Effector CD8-positive, alpha-beta T cell (primary cell): ENCODE measurements at places on chromosomes 11 and 22.
A peak's percentile ranks its signal among the peaks of the same experiment; 100 is the strongest.

- peak; percentile 73 for DNase-seq
Observed at GRCh38 chr11:66371627-66372415, at the start of gene SLC29A2. SLC29A2 (minus strand) TSS chr11:66371760; CDS start chr11:66371591, 169 bp downstream.

GRCh38 chr11:63574856-63575602, 11.8 kb upstream of the PLAAT2 start:
- DNase-seq: no peak

GRCh38 chr11:119491753-119492510, 69.0 kb upstream of the THY1 start:
- no peak for DNase-seq

DNA sequence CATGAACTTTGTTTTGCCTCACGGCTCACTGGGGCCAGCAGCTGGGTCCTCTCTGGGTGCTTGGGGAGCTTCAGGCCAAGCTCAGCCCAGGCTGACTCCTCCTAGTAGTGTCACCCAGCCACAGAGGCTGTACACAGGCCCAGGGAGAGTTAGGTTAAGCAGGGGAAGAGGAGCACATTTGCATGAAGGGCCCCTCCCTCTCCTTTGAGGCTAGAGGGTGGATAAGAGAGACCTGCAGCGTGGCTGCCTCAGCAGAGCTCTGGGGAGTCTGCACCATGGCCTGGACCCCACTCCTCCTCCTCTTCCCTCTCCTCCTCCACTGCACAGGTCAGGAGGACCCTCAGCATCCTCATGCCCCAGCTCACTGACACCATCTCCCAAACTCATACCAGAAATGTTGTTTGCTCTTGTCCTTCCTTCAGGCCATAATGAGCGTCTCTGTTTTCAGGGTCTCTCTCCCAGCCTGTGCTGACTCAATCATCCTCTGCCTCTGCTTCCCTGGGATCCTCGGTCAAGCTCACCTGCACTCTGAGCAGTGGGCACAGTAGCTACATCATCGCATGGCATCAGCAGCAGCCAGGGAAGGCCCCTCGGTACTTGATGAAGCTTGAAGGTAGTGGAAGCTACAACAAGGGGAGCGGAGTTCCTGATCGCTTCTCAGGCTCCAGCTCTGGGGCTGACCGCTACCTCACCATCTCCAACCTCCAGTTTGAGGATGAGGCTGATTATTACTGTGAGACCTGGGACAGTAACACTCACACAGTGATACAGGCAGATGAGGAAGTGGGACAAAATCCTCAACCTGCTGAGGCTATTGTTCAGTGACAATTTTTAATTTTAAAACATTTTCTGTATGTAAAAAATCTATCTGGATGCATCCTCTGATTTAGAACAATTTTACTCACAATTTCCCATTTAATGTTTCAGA, 82.4 kb upstream of the VPREB1 start:
- DNase-seq: no peak

DNA sequence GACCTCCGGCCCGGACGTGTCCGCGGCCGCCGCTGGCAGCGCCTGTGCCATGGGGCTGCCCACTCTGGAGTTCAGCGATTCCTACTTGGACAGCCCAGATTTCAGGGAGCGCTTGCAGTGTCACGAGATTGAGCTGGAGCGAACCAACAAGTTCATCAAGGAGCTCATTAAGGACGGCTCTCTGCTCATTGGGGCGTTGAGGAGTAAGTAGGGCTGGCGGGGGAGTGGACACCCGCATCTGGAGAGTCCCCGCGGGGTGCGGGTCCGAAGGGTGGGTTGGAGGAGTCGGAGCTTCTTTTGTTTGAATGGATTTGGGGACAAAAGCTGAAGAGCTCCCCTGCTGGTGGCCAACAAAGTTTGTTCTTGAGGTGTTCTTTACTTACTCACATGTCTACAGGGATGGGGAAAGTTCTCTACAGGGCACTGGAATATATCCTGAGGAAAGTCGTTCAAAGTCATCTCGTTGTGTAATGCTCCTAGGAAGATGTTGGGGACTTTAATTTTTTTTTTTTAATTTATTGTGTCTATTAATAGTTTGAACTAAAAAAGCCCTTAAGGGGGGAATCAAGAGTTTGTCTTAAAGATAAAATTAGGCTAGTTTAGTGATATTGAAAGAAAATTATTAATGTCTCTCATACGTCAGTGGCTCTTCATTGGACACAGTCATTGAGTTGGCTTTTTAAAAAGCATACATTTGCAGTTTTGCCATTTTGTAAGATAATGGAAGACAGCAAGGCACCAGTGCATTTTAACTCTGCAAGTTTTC, 725 bp downstream of the ARHGAP42 start:
- no peak for DNase-seq

- no peak for DNase-seq
Observed at GRCh38 chr11:5123802-5124521, 14.2 kb downstream of the OR52A5 start.

DNA sequence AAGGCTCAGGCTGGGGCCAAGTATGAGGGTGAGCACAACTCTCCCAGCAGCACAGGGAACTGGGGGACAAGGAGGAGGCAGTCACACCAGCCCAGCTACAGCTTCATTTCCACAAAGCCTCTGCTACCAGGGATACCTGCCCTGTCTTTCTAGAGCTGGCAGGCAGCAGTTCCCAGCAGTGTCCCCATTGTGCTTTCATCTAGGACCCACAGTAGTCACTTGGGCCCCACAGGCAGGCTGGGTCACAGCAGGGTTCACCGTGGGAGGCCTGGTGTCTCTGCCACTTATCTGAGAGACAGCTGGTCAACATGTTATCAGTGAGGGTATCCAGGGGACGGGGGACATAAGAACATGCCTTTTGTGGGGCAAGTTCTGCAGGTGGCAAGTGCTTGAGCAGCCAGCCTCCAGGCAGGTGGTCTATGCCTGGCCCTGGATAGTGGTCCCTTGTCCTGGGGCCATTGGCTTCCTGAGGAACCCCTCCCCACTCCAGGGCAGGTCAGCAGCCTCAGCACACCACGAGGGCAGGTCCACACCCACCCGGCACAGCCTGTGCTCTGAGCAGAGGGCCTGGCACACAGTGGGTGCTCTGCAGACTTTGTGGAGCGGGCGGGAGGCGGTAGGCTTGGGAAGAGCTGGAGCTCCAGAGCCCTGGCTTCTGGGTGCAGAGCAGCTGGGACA, 29.9 kb downstream of the GNAZ start:
- no peak for DNase-seq

- DNase-seq: no peak
Observed at GRCh38 chr22:36343720-36344105, 44.1 kb downstream of the MYH9 start.

DNA sequence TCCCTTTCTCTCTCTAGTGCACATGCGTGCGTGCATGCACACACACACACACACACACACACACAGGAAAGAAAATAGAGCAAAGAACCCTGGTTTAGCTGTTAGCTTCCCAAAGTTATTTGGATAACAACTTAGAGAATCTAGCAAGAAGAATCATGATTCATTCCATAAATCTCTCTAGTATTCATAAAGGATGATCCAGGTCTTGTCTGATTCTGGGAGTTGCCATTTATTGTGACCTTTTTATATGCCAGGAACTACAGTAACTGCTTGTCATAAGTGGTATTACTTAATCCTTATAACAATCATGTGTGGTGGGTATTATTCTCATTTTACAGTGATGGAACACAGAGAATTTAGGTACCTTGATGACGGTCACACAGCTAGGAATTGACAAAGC, 141.5 kb upstream of the MTMR2 start:
- DNase-seq: no peak

- no peak for DNase-seq
Observed at GRCh38 chr22:50044485-50045118, 13.5 kb downstream of the TTLL8 start.

GRCh38 chr22:35555946-35556547, 15.4 kb downstream of the RASD2 start:
- DNase-seq: no peak

- no peak for DNase-seq
Observed at GRCh38 chr11:65903068-65903481, 2.9 kb upstream of the FOSL1 start.

DNA sequence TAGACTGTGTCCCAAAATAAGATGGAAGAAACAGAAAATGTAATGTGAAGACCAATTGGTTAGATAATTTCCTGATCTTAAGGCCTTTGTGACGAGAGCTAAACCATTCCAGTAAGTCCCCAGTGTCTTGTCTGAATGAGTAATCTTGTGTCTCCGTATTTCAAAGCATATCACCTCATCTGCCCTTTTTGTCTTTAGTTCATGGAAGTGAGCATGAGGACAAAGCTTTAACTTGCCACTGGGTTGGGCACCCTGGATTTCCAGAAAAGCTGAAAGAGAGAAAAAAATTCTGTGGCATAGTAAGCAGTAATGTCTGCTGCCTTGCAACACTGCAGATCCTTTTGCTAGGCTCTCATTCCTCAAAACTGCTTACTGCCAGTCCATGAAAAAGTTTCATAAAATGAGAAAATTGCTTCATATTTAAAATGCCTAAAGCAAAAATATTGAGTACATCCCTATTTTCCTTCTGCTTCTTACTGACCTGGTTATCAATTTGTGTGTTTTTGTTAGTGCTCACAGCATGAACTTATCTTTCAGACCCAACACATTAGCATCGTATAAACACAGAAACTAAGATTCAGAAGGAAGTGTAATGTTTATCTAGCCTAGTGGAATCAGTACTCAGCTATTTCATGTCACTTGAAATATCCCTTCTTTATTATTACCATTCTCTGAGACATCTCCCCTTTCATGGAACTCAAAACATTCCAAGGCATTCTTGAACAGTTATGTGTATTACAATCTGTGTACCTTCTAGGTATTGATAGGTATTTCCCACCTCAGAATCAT, 5.3 kb downstream of the CASP12 start:
- no peak for DNase-seq

DNA sequence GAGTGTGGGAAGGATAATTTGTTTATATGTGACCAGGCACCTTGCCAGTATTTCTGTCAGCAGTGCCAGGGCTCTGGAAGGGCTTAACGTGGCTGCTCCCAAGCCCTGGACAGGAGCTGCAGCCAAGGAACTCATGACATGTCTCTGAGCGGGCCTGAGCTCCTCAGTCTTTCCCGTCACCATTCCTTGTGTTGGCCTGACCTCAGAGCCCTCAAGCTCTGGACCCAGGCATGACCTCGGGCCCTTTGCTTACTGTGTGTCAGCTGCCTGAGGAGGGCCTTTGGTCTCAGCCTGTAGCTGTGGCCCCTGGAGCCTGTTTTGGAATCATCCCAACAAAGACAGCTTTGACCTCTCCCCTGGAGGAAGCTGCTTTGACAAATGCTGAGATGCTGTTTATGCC, 264.1 kb upstream of the PLET1 start:
- DNase-seq: no peak

DNA sequence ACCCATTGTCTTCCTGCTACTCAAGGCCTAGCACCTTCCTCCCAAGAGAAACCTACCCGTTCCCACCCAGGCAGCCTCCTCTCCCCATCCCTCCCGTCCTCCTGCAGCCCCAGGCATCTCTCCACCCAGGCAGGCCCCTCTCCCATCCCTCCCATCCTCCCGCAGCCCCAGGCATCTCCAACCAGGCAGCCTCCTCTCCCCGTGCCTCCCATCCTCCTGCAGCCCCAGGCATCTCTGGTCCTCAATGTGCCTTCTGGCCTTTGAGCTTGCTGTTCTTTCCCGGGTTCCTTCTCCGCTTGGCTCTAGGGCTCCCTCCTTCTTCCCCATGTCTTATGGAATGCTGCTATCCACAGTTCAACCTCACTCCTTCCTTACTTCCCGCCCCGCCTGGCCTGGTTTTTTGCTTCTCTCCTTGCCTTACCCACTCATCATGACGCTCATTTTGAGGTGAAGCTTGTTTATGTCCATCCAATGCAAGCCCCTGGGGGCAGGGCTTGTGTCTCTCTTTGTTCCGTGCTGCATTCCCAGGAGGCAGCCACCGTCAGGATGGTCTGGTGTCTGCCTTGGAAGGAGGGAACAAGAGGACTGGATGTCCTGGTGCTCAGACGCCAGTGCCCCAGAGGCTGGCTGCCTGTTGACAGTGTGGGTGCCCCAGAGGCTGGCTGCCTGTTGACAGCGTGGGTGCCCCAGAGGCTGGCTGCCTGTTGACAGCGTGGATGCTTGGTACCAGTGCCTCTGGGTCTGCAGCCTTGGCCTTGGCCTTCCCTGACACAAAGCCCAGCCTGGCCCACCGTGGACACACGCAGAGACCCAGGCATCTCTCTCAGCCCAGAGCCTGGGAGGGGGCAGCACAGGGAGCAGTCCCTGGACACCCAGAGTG, 815.7 kb downstream of the BRD1 start:
- no peak for DNase-seq

DNA sequence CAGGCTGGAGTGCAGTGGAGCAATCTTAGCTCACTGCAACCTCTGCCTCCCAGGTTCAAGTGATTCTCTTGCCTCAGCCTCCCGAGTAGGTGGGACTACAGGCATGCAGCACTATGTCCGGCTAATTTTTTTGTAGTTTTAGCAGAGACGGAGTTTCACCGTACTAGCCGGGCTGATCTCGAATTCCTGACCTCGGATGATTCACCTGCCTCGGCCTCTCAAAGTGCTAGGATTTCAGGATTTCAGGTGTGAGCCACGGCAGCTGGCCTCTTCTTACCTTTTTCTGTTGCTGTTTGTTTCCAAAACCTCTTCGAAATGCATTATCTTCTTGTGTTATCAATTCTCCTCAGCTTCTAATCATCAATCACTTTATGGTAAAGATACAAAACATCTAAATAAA, 22.1 kb upstream of the TMEM135 start:
- no peak for DNase-seq

DNA sequence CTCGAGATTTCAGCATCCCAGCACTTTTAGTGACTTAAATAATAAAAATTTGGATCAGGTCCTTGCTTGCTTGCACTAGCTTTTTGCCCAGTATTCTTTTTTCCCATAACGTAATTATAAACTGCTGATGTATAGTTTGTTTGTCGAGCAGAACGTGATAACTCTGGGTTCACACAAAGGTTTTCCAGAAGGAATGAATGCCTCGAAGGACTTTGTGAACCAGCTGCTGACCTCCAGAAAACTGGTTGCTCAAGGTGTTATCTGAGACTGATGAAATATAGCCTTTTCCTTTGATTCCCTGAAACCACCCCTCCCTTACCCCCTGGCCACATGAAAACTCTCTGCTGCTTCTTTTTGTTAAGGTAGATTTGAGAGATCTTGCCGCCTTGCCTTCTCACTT, 229.1 kb upstream of the CARD18 start:
- no peak for DNase-seq

DNA sequence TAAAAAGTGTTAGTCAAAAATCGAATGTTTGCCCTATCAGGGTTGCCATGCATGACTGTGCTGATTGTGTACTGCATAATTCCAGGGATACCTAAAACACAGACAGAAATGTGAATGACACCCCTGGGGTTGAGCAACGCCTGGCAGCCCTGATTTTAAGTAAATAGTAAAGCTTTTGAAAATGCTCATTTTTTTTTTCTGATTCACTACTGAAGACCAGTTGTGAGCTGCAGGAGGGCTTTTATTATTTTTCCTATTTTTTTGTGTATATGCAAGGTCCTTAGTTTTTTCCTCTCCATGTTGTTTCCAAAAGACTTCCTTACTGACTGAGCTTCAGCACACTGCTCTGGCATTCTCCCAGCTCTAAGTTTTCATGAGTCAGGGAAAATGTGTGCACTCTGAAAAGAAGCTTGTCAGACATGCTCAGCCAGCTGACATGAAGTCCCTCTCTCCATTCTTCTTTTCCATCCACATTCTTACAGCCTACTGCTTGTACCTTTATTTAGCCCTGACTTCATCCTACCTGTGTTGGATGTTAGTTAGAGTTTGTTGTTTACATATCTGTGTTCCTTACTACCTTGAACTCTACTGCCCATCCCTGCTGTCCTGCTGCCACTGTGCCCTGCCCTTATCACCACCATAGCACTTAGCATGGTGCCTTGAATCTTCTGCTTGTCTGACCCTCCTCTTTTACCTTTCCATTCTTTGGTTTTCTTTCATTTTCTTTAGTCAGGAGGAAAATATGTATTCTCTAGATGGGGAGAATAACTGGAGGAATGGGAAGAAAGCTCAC, 79.5 kb downstream of the HORMAD2 start:
- DNase-seq: no peak

GRCh38 chr11:2928605-2929530, at the start of gene PHLDA2:
PHLDA2 (minus strand) TSS chr11:2929420; CDS start chr11:2929364, 56 bp downstream.
- peak; percentile 36 for DNase-seq
